ENCODE measurements at places on chromosomes 11 and 22.

- no peak for DNase-seq
Measured at GRCh38 chr11:22656130-22656529, 10.3 kb upstream of the GAS2 start.

- DNase-seq, result no peak
Measured at GRCh38 chr11:81658722-81659121, 1074.9 kb downstream of the FAM181B start.

GRCh38 chr11:66617155-66617834 lies 865 bp downstream of the RBM14 start:
- DNase-seq, result no peak

GRCh38 chr22:41846268-41846987 lies 13.5 kb downstream of the SREBF2 start:
- no peak for DNase-seq

DNA sequence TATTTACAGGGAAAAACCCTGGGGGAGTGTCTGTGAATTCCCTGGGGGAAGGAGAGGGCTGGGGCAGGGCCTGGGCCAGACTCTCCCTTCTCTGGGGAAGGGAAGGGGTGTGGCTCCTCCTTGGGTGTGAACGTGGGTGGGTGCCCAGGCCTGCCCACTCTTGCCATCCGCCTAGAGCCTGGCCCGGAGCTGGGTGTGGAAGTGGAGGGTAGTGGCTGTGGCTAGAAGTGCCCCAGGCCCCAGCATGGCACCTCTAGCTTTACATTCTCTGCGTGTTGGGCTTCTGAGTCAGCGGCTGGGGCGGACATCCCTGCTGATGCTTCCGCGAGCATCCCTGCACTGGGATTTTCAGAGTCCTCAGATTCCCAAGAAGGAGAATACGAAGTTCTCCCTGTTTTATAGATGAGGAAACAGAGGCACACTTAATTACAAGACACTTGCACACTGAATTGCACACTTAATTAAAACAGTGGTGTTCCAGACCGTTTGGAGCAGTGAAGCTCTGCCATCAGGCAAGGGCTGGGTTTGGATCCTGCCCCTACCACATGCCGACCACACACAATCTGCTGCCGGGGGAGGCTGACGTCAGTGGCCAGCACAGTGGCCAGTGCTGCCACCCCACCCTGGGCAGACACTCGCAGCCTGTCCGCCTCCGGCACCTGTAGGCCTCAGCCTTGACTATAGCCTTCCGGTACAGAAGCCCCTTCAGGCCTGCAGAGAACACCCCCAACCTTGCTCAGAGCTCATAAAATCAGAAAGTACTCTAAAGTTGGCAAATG lies 7.6 kb downstream of the BAD start:
- DNase-seq, result no peak

DNA sequence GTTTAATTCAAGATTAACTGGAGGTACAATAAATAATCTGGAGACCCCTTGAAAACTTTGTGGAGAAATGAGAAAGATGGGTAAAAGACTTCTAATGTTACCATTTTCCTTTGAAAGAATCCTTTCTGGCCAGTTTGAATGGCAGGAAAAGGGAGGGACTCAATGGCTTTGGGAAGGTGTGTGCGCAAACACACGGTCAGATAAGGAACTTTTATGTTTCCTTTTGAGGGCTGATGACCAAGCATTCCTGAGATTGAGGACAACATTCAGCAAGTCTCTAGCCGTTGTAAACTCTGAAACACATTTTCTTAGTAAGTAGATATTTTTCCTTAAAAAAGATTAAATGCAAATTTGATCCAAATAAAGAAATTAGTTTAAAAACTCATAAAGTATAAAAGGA lies 909.7 kb upstream of the TENM4 start:
- no peak for DNase-seq

GRCh38 chr11:4704054-4704789 lies at the start of gene MMP26:
Gene MMP26, plus strand, starts transcription at chr11:4704784.
- no peak for DNase-seq

- no peak for DNase-seq
Measured at GRCh38 chr11:73467505-73467904, 91.3 kb downstream of the RELT start.

- no peak for DNase-seq
Measured at GRCh38 chr11:72828081-72828567, 13.9 kb downstream of the ATG16L2 start.

DNA sequence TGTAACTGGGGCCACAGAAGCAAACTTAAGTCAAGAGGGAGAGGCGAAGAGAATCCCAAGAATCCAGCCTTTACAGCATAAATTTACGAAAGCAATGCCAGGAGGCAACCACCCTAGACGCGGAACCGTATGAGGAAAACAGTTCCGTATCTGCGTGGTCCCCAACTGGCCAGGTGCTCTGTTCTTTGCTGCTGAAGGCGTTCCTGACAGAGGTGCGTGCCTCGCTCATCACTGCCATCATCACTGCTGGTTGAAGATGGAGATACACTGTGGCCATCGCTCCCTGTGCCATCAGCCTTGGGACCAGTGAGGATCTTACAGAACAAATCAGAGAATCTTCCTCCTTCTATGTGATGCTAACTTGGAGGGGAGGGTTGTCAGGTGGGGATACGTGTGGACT lies 270.5 kb upstream of the B3GAT1 start:
- no peak for DNase-seq

GRCh38 chr11:74020539-74020938 lies 11.7 kb upstream of the UCP3 start:
- no peak for DNase-seq

- no peak for DNase-seq
Measured at GRCh38 chr11:1208394-1209261, 14.2 kb upstream of the MUC5B start.

- no peak for DNase-seq
Measured at GRCh38 chr22:30205281-30206115, 41.1 kb downstream of the LIF start.

- no peak for DNase-seq
Measured at GRCh38 chr11:15493066-15493465, 378.3 kb downstream of the INSC start.

DNA sequence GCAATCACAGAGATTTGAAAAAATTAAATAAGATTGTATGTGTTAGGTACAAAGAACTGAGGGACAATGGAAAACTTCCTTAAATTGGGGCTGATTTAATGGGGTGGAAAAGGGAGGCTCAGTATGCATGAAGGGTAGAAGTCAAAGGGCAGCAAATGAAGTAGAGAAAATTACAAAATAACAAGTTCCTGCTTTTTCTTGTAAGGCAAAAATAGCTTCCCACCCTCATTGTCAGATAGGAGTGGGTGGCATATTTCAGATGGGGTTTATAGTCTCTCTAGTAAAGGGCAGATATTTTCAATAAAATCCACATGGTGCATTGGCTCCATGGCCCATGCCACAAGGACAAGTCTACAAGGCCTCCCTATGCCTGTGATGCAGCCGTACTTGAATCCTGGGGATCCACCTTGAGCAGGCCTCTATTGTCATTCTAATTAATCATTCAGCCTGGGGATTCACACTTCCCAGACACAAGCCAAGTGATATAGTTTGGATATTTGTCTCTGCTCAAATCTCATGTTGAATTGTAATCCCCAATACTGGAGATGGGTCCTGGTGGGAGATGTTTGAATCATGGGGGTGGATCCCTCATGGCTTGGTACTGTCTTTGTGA lies 36.7 kb upstream of the SESN3 start:
- DNase-seq, result no peak

DNA sequence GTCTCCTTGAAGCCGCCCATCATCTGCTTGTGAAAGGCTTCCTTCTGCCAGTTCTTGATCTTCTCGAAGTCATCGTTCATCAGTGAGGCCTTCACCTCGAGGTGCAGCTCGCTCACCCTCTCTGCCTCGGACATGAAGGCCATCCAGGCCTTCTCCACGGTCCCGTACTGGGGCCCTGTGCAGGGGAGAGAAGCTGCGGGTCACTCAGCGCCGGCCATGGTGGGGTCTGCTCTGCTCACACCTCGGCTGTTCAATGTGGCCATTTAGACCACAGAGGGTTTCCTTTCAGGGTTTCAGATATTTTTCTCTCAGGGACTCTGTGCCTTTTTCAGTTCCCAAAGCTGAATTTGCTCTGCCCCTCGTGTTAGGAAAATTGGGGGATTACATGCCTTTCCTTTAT lies 33.9 kb upstream of the ARFGAP3 start:
- no peak for DNase-seq

DNA sequence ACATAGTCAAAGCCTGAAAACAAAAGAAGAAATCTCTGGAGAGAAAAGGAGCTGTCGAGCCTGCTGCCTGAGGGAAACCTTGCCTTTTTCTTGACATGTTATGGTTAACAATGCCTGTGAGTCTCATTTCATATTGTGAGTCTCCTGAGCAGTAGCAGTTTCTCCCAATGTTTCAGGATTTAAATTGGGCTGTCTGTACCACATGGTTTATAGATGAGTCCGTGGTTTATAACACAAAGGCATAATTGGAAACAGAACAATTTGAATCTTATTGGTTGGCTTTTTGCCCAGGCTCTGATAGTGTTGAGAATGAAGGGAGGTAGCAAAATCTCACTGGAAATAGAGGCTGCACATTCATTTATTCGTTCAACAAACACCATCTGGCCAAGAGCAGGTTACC lies 540.9 kb downstream of the RAB38 start:
- DNase-seq, result no peak

- no peak for DNase-seq
Measured at GRCh38 chr22:43136255-43136654, 6.9 kb downstream of the MCAT start.

GRCh38 chr22:50189849-50190181 lies 4.1 kb downstream of the TRABD start:
- no peak for DNase-seq

DNA sequence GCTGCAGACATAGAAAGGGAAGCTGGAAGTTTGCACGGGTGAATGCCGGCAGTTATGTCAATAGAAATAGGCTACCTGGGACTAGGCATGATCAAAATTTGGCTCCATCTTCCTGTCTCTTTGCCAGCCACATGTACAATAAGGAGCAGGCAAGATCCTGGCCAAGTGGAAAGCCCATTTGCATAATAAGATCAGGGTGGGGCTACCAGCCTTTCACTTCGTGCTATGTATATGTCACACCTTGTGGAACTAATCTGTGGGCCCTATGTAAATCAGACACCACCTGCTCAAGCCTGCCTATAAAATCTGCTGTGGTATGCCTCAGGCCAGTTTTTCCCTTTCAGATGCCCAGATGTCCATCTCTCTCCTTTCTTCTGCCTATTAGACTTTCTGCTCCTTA lies 79.3 kb upstream of the DRD2 start:
- no peak for DNase-seq

DNA sequence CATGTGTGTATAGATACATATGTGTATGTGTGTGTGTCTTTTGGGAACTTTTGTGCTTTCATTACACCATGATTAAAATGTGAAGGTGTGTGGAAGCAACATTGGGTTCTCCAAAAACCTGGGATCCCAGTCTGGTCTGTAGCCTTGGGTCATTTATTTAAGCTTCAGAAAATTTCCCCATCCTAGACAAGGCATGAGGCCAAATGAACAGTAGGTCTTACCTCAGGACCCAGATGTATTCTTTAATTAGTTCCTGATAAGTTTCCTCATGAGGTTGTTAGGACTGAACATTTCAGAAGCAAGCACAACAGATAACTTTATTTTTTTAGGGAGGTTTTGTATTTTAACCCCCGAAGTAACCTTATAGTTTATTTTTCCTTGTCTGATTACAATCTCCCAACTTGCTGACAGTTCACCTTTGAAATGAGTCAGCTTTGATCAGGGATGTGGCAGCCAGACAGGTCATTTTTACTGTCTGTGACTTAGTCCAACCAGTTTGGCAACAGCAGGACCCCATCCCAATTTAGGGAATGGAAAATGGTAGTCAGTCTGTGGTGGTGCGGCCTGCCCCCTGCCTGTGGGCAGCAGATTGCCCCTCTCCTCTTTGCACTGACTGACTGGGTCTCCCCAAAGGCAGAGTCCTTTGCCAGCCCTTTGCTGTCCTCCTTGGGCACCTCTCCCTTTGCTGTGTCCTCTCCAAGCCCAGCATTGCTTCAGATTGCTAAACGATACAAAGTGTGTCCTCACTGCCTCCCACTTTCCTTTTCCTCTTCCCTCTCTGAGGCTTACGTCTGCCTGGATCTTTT lies 88.3 kb downstream of the NAV2 start:
- no peak for DNase-seq

DNA sequence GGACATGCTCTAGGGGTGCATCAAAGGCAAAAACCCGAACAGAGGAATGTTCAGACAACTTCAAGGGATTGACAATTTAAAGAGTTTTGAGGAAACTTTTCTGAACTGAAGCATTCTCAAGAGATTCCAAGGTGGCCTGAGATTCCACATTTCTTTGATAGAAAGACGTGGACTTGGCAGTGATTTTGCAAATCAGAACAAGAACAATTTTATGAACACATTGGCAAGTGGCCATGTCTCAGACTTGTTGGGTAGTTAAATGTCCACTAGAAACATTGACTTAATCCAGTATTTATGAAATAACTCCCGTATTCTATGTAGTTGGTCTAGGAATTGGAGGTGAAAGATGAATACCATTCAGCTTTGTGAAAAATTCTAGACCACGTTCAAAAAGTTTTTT lies 13.8 kb downstream of the NCAM1 start:
- DNase-seq, result no peak

DNA sequence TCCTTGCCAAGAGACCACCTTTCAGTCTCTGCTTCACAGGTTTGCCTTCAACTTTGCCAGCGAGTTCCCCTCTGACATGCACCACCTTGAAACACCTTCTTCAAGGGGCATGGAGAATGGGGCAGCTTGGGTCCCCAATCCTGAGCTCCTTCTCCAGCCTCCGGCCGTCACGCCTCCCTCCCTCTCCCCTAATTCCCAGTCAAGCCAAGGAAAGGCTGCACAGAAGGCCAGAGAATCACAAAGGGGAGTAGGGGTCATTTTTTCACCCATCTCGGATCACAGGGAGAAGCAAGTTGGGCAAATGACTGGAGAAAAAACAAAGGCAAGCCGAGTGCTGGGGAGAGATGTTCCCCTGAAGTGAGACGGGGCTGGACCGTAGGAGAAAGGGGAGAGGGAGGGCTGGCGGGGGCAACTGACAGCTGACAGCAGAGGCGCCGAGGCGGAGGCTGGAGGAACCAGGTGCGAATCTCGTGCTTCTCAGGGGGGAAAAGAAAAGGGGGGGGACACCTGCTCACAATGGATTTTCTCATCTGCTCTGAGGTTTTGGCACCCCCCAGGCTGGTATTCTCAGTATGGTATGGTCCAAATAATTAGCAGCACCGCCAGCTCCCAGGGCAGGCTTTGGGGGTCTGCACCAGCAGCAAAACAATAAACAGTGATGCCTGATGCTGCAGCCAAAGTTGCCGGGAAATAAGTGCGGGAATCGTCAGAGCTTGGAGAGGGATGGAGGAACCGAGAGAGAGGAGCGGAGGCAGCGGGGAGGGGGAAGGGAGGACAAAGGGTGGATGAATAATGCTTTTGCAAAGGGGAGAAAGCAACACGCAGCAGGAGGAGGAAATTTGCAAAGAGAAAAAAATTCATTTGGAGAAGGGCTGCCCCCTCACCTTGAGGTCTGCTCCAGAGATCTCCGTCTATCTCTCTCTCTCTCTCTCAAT lies 644 bp downstream of the YPEL4 start:
- DNase-seq, result no peak

- no peak for DNase-seq
Measured at GRCh38 chr11:27088353-27088752, 47.7 kb downstream of the BBOX1 start.

GRCh38 chr11:76616676-76617552 lies 53.6 kb downstream of the LRRC32 start:
- DNase-seq, result no peak

- DNase-seq, result no peak
Measured at GRCh38 chr11:48037709-48038468, 57.5 kb downstream of the PTPRJ start.

Measured in activated CD8-positive, alpha-beta memory T cell treated with anti-CD3 and anti-CD28 coated beads for 4 hours (primary cell).